ENCODE measurements at places on chromosomes 6 and 20.

GRCh38 chr20:57867807-57868206 lies 158.0 kb upstream of the PMEPA1 start:
- no peak for DNase-seq

GRCh38 chr6:110776413-110776812 lies 38.9 kb downstream of the CDK19 start:
- DNase-seq: no peak

DNA sequence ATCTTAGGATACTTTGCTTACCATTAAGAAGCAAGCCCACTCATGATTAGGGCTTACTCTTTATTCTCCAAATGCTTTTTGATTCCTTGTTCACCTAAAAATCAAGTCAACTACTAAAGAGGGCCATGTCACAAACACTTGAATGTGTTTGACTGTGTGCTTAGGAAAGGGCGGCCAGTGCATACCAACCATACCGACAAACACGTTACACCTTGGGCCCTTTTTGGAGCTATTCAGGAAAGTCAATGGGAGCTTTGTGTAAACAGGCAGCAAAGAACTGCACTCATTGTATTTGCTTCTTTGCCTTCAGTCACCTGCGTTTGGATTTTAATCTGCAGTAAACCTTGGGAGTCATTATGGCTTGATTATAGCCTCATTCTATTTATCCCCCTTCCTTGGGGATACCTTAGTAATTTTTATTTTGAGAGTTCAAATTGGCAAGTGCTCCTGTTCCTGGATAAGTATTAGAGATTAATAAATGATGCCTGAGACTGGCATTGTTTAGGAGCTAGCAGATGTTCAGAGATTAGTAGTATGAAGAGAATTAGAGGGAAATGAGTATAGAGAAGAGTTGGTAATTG lies 102.6 kb upstream of the HDGFL1 start:
- no peak for DNase-seq

DNA sequence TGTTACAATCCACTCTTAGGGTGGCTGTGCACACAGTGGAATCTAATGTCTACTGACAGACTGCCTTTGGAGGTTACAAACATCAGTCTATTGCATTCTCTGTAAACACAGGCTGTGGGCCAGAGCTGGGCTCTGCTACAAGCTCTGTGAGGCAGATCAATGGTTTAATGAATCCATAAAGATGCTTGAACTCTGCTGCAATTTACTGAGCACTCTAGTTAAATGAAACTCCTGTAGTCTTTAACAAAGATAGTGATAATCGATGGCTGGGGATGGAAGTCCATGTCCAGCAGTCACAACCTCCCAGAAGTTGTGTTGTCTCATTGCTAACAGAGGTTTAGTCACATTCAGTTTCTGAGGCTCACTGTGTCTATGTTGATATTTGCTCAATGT lies 50.5 kb downstream of the SOBP start:
- DNase-seq: no peak

DNA sequence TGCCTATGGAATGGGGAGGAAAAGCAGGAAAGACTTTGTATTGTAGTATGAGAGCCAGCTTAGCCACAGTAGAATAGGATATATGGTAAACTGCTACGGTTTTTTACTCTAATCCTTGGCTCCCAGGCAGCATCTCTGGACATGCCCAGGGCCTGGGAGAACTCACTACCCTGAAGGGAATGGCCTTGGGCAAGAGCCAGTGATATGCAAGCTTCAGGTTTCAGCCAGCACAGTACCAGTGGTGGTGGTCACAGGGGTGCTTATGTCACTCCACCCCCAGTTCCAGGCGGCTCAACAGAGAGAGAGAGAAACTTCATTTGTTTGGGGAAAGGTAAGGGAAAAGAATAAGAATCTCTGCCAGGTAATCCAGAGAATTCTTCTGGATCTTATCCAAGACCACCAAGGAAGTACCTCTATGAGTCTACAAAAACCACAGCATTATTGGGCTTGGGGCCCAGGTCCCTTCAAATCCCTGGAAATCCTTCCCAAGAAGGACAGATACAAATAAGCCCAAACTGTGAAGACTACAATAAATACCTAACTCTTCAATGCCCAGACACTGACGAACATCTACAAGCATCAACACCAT lies 121.2 kb downstream of the THBS2 start:
- no peak for DNase-seq

All from CD4-positive, alpha-beta T cell treated with Interleukin-6 at 100 ng/mL for 8 hours (primary cell).